ENCODE measurements at places on chromosomes 1 and 21.

- peaks cover 5% of the 10 kb centered on the region for H3K4me1 ChIP-seq
- H3K4me3 ChIP-seq = peak overlapping the region; percentile 90
- DNase-seq = peak; percentile 76
- no peak overlapping the region for H3K27ac ChIP-seq
Measured at GRCh38 chr1:231039161-231040018, 664 bp downstream of the FAM89A start.

GRCh38 chr1:25342846-25343245 lies 4.7 kb downstream of the TMEM50A start:
- H3K4me1 ChIP-seq = no peaks in the 10 kb centered on the region
- peaks cover 52% of the 10 kb centered on the region for H3K36me3 ChIP-seq
- no peak overlapping the region for H3K4me3 ChIP-seq
- H3K27ac ChIP-seq = no peak overlapping the region
- H3K27me3 ChIP-seq = no peaks in the 10 kb centered on the region

GRCh38 chr21:30482130-30482529 lies 2.0 kb upstream of the KRTAP19-1 start:
- H3K27ac ChIP-seq = no peak overlapping the region
- no peak for DNase-seq
- no peaks in the 10 kb centered on the region for H3K4me1 ChIP-seq
- H3K27me3 ChIP-seq = no peaks in the 10 kb centered on the region

- no peak overlapping the region for H3K27ac ChIP-seq
- H3K36me3 ChIP-seq = peaks cover 26% of the 10 kb centered on the region
- DNase-seq = no peak
- H3K4me3 ChIP-seq = no peak overlapping the region
Measured at GRCh38 chr1:176032040-176032645, 174.9 kb downstream of the COP1 start.

DNA sequence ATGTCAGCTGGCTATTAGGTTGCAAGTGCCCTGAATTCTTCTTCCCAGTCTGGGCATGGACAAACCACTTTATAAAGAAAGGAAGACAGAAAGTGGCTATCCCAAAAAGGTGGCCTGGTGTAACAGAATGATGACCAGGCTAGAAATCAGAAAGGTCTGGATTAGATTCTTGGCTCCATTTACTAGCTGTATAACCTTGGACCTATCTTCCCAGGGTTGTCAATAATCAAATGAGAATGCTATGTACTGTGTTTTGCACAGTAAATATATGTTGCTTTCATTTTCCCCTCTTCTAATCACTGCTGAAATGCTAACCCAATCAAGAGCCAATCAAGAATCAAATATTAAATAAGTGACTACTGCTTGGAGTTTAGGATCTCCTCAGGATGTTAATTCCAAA lies 20.4 kb downstream of the RNF19B start:
- H3K4me1 ChIP-seq = peaks cover 8% of the 10 kb centered on the region
- no peak overlapping the region for H3K4me3 ChIP-seq
- peaks cover 93% of the 10 kb centered on the region for H3K36me3 ChIP-seq
- H3K27ac ChIP-seq = no peak overlapping the region

DNA sequence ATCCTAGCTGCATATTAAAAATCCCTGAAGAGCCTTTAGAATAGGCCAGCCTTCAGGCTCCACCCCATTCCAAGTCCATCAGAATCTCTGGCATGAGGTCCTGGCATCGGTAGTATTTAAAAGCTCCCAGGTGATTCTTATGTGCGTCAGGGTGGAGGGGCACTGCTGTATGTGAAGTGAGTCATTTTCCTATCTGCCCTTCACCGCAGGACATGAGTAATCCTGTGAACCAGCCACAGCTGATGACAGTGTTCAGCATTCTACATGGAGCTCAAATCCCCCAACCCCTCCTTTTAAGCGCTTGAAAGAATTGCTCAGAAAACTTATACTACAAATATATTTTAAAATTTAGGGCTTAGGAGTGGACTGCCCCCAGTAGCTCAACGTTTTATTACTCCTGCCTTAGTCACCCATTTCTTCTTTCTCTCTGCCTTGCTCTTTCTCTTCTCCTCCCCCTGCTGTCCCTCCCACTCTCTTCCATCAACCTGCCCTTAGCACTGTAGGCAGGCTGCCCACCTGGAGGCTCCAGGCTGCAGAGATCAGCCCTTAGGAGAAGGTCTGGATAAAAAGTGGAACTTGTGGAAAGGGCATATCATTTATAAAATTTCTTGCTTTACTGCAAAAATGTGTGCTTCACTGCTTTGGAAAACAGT lies 73.8 kb upstream of the ZNF281 start:
- H3K27me3 ChIP-seq = no peaks in the 10 kb centered on the region
- DNase-seq = peak; percentile 87
- H3K4me1 ChIP-seq = peaks cover 7% of the 10 kb centered on the region
- no peaks in the 10 kb centered on the region for H3K36me3 ChIP-seq

DNA sequence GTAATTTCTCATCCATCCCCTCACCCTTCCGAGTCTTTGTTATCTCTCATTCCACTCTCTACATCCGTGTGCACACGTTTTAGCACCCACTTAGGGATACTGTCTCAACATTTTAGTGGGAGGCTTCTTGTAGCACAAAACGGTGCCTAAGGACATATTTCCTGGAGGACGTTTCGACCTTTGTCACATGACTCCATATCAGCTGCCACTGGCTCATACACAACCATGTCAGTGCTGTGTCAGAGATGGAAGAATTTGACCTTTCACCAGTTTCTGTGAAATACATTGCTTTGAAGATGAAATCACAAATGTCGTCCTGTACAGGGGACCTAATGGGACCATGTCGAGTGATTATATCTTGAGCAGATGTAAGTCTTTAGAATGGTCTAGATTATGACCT lies 15.6 kb downstream of the B3GALT5 start:
- no peak for DNase-seq
- no peak overlapping the region for H3K27ac ChIP-seq
- H3K4me3 ChIP-seq = no peak overlapping the region
- H3K36me3 ChIP-seq = no peaks in the 10 kb centered on the region

DNA sequence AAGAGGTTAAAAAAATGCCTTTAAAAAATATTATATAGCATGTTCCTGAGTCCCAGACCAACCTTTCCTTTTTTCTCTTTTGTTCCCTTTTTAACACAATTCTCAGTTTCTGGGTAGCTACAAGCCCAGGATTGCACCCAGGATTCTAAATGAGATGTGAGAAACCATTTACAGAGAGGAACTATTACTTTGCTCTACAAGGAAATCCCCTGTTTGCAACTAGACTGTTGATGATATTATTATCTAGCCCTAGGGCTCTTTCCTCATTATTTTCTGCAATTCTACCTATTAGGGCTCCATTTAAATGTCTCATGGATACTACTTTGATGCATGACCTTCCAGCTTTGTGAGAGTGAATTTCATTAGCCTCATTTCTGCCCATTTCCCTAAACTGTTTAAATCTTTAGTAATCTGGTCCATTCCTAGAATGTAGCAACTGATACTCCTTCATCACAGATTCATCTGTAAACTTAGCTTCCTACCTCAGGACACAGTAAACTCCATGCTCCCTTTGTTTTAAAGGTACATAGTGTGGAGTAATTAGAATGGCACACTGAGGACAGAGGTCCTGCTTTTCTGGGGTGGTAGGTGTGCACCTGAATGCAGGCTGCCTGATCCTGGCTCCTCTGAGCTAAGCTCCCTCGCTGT lies 7.1 kb upstream of the KIF14 start:
- H3K4me1 ChIP-seq = no peaks in the 10 kb centered on the region
- no peak for DNase-seq
- H3K36me3 ChIP-seq = no peaks in the 10 kb centered on the region
- no peak overlapping the region for H3K4me3 ChIP-seq
- no peak overlapping the region for H3K27ac ChIP-seq

GRCh38 chr1:191734321-191734720 lies 423.9 kb upstream of the RGS18 start:
- H3K4me3 ChIP-seq = peak overlapping the region; percentile 44
- H3K36me3 ChIP-seq = no peaks in the 10 kb centered on the region
- no peaks in the 10 kb centered on the region for H3K27me3 ChIP-seq

DNA sequence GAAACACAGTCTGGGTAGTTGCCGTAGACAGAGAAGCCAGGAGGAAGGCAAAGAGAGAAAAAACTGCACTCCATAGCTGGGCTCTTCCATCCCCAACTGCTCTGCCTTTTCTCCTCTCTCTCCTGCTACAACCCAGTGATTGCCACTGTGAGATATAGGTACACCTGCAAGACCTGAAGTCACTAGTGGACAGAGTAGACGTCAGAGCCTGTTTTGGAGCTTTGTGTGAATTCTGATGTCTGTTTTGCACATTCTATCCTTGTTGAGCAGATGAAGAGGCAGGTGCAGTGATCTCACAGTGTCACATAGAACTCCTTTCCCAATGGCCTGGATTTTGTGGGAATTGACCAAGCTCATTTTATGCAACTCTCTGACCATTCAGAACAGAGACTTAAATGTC lies 2.2 kb downstream of the HAO2 start:
- no peaks in the 10 kb centered on the region for H3K36me3 ChIP-seq
- no peaks in the 10 kb centered on the region for H3K27me3 ChIP-seq
- peak; percentile 22 for DNase-seq

- H3K36me3 ChIP-seq = no peaks in the 10 kb centered on the region
- no peaks in the 10 kb centered on the region for H3K4me1 ChIP-seq
- H3K27ac ChIP-seq = no peak overlapping the region
- DNase-seq = no peak
- no peak overlapping the region for H3K4me3 ChIP-seq
Measured at GRCh38 chr1:186175588-186175987, 199.5 kb downstream of the TPR start.

DNA sequence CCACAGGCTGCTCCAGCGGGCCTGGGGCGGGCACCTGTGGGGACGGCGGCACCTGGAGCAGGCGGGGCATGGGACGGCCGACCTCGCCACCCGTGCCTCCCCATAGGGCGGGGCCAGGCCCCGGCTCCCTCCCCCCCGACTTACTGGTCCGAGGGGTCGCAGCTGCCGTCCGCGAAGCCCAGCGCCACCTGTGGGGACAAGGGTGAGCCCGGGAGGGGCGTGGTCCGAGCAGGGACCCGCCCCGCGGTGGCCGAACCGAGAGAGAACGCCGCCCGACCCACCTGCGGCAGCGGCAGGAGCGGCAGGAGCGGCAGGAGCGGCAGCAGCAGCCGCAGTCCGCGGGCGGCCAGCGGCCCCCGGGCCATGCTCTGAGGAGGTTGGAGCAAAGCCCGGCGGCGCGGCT lies at the start of gene TMEM52:
Gene TMEM52 (minus strand): TSS at position 379 of the 403 bp plus-strand sequence. CDS start 14 bp downstream, at position 365.
- peaks cover 7% of the 10 kb centered on the region for H3K27me3 ChIP-seq
- DNase-seq = no peak
- H3K27ac ChIP-seq = no peak within 1 kb of the TSS
- peak within 1 kb of the TSS; percentile 72 for H3K4me3 ChIP-seq
- no peaks in the 10 kb centered on the region for H3K36me3 ChIP-seq

DNA sequence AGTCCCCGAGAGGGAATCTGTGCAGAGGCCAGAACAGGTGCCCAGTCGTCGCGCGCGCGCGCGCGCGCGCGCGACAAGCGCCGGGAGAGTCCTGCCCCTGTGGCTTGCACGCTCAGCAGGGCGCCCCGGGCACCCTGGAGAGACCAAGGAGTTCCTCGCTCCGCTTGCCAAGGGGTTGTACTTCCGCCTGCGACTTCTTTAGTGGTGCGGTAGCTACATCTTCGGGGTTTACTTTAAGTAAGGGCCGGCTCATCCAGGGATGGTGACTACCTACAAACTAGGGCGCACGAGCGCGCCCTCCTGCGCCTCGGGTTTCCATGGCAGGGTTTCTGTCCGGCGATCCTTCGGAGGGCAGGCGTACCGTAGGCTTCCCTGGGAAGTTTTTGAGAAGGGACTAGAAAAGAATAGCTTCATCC lies 1.4 kb downstream of the LHX4 start:
- peak; percentile 88 for DNase-seq
- H3K27me3 ChIP-seq = peaks cover 95% of the 10 kb centered on the region
- H3K27ac ChIP-seq = no peak overlapping the region
- H3K36me3 ChIP-seq = no peaks in the 10 kb centered on the region

GRCh38 chr1:78565393-78565792 lies 54.9 kb upstream of the IFI44L start:
- no peaks in the 10 kb centered on the region for H3K4me1 ChIP-seq
- no peaks in the 10 kb centered on the region for H3K27me3 ChIP-seq
- no peak overlapping the region for H3K27ac ChIP-seq
- H3K4me3 ChIP-seq = no peak overlapping the region
- no peak for DNase-seq
- H3K36me3 ChIP-seq = no peaks in the 10 kb centered on the region

DNA sequence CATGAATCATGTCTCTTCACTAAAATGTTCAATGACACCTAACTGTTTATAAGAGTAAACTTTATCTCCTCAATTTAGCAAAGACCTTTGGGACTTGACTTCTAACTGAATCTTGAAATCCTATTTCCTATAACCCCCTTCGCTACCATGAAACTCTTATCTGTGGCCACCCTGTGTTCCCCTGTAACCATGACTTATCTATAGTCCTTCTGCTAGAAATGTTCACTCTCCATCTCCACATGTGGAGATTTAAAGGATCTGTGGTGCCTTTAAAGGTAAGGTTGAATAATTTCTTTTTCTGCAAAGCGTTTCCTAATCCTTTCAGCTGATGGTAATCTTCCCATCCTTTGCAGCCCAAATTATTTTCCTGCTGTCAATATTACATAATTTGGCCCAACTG lies 436.3 kb upstream of the RUNX1 start:
- H3K4me1 ChIP-seq = peaks cover 6% of the 10 kb centered on the region
- H3K4me3 ChIP-seq = no peak overlapping the region
- no peak overlapping the region for H3K27ac ChIP-seq
- H3K27me3 ChIP-seq = no peaks in the 10 kb centered on the region

DNA sequence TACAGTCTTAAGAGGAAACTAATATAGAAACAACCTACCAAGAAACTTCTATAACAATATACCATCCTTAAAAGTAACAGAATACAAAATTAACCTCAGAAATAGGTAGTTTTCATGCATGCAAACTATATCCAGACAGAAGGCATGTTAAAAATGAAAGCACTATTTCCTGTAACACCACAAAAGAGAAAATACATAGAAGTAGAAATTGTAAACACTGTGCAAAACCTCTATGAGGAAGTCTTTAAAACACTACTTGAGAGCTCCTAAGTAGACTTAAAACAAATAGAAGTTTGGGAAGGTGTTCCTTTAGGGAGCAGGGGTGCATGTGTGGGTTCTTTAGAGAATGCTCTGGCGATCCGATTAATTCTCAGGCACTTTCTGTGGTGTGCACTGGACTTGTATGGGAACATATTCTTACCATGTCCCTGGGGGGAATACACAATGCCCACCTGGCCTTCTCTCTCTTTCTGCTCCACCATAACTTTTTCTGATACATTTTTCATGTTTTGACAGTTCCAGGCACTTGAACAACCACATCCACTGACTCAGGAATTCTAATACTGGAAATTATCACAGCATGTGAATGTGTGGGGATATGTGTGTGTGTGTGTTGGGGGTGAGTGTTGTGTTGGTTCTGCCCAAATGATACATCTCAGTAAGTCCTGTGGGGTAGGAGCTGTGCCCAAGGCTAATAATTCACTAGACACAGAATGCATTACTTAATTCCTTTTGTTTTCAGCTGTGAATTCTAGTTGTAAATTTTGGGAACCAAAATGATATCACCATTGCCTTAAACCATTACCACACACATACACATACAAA lies 866.3 kb upstream of the B3GALT2 start:
- no peaks in the 10 kb centered on the region for H3K27me3 ChIP-seq
- H3K4me1 ChIP-seq = no peaks in the 10 kb centered on the region
- no peak overlapping the region for H3K4me3 ChIP-seq
- no peak for DNase-seq
